ENCODE measurements at places on chromosomes 7 and 10.

DNA sequence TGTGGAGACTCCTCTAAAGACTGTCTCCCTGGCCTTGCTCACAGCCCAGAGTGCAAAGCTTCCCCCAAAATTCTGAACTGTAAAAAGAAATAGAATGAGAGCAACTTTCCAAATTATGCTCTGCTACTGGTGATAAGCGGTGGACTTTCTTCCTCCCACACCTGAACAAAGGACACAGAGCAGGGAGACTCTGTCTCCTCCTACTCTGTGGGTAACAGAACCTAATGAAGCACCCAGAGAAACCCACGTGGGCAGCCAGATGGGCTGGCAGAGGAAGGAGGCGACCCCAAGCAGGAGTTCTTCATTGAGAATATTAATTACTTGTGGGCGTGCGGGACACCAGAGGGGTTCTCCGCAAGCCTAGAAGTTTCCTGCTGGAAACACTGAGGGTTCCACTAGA, 139.5 kb downstream of the KMT2E start:
- no peak for DNase-seq

GRCh38 chr7:28312948-28313347, 99.4 kb upstream of the CREB5 start:
- no peak for DNase-seq

GRCh38 chr10:29039677-29040189, 249.1 kb upstream of the LYZL1 start:
- no peak for DNase-seq

- DNase-seq: no peak
These were observed at the start of gene MMRN2 for GRCh38 chr10:86957471-86958115. Gene MMRN2, minus strand, starts transcription at chr10:86957615. Its CDS starts 74 bp downstream, at chr10:86957541.

DNA sequence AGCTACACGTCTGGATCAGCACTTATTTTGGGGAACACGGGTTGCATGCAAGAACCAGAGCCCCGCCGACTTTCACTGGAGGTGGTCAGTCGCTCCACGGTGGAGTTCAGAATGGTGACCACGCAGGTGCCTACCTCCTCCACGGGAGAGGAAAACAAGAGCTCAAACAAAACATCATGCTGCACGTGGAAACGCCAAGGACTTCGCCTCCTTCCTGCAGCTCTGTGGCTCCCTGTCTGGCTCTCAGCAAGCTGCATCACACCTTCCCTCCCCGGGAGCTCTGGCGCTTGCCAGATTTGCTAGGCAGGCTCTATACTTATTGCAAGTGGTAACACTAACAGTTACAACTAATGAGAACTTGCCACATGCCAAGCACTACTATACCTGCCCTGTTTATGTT, 26.0 kb downstream of the GSDME start:
- DNase-seq: no peak

DNA sequence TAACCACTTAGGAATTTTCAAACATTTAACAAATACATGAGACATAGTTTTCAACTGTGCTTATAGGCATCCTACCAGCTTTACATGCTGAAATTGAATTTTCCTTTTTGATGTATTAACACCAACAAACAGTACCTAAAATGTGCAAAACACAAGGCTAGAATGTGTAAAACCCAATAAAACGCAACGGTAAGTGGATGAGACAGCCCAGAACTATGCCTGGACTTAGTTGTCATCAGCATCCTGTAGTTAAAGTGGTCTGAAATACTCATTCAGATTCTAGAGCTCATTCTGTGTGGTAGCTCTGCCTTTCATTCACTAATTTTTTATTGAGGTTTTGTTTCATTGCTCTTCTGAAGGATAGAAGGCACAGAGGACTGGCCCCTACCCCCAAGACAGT, 137.1 kb downstream of the BMPER start:
- no peak for DNase-seq

- no peak for DNase-seq
These were observed 278.8 kb downstream of the CAMK1D start for GRCh38 chr10:12628153-12628552.

DNA sequence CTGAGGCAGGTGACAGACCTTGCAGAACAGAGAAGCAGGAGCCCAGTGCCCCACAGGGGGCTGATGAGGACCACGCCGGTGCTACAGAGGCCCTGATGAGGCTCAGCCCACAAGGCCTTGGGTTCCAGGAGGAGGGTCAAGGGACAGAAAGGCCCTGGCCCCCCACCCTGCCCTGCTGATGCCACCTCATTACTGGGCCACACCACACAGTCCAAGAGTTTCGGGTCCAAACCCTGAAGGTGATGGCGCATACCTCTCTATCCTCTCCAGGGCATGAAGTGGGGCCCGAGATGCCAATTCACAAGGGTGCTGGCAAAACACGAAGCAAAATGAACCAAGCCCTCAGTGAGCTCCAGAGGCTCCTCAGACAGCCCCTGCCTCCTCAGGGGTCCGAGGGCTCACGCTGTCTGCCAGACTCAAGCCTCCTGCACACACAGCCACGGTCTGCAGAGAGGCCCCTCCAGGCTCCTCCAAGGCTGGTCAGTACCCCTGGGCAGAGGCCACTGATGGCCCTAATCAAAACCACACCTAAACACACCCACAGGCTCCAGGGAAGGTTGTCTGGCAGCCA, 32.3 kb downstream of the RASGEF1A start:
- no peak for DNase-seq

- DNase-seq: no peak
These were observed 29.2 kb downstream of the DLD start for GRCh38 chr7:107920048-107920772.

DNA sequence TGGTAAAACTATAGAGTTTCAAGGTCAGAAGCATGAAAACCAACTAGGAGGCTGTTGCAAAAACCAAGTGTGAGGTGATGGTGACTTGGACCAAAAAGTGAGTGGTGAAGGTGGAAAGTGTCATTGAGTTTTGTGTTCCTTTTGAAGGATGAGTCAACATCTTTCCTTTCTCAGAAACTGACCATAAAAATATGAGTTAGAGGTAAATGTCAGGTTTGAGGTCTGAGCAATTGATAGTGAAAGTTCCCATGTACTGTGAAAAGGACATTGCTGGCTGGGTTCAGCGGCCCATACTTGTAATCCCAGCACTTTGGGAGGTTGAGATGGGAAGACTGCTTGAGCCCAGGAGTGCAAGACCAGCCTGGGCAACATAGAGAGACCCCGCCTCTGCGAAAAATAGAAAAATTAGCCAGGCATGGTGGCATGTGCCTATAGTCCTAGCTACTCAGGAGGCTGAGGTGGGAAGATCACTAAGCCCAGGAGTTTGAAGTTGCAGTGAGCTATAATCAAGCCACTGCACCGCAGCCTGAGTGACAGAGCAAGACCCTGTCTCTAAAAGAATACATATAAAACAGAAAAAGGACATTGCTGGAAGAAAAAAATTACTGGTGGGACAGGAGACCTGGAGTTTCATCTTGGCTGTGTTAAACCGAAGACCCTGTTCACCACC, 89.3 kb upstream of the ARID5B start:
- no peak for DNase-seq

- no peak for DNase-seq
These were observed 11.3 kb downstream of the KAT6B start for GRCh38 chr10:74837743-74838142.

DNA sequence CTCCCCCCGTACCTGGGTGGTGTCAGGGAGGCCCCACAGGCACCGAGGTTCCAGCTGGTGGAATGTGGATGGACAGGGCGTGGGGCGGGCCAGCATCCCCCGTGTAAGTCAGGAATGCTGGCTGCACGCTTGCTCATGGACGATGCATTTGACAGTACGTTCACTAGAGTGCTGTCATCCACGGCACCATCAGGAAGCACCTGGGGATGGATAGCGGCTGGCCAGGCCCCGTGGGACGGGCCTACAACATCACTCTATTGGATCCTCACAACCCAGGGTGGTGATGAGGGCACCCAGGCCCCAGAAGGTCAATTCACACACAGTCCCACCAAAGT, 63.6 kb downstream of the INSIG1 start:
- no peak for DNase-seq

DNA sequence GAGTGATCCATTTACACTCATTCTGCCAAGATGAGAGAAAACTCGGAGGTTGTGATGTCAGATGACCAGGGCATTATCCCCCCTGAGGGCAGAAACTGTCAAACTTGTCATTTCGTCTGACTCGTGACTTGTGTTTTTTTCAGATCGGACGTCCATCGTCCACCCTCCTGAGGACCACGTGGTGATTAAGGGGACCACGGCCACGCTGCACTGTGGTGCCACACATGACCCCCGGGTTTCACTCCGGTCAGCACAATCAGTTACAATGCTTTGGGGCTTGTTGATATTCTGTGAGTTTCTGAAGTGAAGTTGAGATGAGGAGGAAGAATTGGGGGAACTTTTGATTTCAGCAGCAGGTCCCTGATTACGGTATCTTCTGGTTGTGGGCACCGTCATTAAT, 670.3 kb downstream of the SDK1 start:
- DNase-seq: no peak

DNA sequence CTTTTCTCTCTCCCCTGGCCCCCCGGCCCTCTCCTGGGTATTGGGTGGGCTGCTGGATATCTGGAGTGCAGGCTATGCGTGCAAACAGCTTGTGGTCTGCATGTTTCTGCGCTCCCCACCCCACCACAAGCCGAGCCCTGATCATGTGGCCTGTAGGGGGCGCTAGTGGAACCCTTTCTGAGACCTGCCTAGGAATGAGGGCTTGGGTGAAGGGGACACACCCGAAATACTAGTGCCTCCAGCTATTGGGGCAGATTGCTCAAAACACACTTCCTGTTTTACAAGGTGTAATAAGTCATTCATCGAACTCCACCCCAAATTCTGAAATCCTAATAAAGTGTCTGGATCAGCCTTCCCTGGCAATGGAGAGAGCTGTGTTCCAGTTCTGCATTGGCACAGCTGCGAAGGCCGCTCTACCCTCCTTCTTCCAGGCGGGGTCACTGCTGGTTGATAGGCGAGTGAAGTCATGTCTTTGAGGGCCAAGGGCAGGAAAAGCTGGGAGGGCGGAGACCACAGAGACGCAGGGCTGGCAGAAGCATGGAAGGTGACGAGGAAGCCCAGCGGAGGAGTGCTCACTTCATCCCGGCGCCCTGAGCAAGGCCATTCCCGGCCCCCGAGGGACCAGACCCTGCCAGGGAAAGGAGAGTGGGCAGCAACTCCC, 19.8 kb upstream of the PRRT4 start:
- DNase-seq: no peak

Measured in stimulated activated CD4-positive, alpha-beta T cell treated with anti-CD3 and anti-CD28 coated beads, Interleukin-1b, Interleukin-23, amount 100 ng/mL, for 1 hour (primary cell).